ENCODE measurements at places on chromosomes 2 and 18. TPM values are rescaled to one million over a fixed set of nuclear protein-coding genes. Genes with fewer than 3 reads are reported as not detected.
A peak's percentile ranks its signal among the peaks of the same experiment; 100 is the strongest.

Gene HOXD13
- total RNA-seq: not detected

Gene SKA1
- total RNA-seq: 0.61 TPM

DNA sequence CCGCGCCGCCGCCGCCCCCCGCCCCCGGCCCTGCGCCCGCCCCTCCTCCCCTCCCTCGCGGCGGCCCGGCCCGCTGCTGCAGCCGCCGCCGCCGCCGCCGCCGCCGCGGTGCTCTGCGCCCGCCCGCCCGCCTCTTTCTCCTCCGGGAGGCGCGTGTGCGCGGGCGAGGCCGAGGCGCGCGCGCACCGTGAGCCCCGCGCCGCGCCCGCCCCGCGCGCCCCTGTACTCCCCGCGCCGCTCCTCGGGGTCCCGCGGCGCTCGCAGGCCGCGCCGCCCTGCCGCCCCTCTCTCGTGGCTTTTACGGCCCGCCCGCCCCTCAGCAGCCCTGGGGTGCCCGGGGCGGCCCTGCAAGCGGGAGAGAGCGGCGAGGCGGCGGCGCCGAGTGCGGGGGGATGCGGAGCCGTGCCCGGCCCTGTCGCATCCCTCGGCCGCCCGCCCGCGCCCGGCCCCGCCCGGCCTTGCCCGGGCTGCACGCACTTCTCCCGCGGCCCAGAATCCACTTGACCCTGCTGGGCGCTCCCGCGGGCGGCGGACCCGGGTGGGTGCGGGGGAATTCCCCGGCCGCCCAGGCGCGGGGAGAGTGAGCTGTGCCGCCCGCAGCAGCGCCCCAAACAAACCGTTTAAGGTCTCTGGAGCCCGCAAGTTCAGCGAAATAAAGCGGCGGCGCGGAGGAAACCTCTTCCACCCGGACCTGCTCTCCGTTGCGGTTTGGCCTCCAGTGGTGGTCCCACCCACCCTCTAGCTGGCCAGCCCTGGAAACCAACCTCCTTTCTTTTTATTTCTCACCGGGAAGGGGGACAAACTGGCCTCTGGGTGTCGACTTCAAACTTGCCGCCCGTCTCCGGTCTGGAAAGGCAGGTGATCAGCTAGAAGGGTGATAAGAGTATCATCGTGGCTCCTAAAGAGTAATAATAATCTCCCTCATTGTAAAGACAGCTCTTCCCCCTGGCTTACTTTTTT, 37.4 kb downstream of the AFF3 start:
- no peak for DNase-seq

- DNase-seq: peak; percentile 79
These were observed 54.5 kb upstream of the ROCK2 start for GRCh38 chr2:11398750-11399437.

DNA sequence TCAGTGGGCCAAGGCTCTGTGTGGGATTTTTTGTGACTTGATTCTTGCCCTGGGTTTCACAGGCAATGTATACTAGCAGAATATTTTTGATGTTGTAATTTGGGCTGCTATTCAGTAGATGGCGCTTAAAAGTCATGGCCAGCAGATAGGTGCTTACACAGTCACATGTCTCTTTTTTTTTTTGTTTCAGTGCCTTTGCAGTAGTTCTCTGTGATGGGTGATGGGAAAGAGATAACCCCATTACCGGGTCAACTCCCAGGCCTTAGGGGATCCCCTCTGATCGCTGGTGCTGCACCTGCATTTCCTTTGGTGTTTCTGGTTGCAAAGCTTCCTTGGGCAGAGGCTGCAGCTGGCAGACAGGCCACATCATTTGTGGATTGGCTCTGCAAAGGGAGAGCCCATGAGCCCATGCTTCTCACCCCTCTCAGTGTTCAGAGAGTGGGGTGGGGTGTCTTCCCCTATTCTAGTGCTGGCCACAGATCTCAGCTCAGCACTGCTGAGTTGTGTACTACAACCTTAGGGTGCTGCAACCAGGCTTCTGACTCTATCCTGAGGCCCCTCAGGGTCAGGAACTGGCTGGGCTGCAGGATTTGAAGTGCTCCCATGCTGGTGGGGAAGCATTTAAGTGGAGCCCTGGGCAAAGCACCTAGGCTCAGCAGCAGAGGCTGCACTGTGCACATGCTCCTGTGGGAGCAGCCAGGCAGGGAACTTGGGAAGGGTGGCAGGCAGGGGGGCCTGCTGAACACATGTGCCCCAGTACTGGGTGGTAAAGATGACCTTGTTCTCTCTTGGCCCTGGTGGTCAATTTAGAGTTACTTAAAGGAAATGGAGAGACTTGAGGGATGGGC, 219.8 kb upstream of the SPHKAP start:
- DNase-seq: no peak

- DNase-seq: no peak
These were observed 181.0 kb upstream of the ETAA1 start for GRCh38 chr2:67216103-67216502.
